Inflammatory macrophage treated with lipopolysaccharide for 1 hour (primary cell): ENCODE measurements at places on chromosomes 7 and 10.

DNA sequence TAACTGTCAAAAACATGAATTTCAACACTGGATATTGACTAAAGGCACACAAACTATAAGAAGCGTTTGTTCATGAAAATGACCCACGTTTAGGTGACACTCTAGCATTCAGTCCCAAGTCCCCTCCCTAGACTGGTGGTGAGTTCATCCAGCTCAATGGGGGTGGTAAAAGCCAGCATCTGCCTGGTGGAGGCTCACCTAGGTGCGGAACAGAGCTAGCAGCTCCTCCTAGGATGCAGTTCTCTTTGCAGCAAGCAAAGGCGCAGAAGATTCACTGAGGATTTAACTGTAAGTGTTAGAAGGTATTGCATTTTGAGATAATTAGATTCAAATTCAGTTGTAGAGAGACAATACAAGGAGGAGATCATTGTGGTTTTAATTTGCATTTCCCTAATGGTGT lies 87.6 kb downstream of the VSTM2A start:
- no peak for DNase-seq

DNA sequence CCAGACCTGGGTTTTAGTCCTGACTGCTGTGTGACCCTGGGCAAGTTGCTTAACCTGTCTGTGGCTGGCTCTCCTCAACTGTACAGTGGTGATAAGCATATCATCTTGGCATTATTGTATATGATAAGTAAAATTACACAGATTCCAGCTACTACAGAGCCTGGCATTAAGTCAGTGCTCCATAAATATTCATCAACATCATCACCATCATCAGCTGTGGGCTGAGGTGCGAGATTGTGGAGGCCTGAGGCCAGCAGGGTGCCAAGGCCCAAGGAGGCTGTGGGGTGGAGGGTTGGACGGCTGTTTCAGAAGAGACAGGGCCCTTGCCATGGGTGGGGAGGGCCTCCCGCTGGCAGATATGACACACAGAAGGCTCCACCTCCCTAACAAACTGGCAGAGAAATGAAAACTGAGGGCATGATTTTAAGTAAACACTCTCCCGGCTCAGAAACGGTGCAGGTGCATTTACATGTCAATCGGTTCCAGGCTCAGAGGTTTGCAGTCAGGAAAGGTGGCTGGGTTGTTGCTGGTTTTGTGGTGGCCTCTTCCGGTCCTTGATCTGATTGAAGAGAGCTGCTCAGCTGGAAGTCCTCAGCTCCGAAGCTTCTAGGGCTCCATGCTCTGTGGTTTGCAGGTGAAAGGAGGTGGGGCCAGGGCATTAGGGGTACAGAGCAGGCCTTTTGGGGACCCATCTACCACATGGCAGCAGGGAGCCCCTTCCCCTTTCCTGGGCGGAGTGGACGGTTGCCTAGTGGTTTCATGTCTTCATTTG lies 10.2 kb downstream of the CRYGN start:
- DNase-seq = no peak

DNA sequence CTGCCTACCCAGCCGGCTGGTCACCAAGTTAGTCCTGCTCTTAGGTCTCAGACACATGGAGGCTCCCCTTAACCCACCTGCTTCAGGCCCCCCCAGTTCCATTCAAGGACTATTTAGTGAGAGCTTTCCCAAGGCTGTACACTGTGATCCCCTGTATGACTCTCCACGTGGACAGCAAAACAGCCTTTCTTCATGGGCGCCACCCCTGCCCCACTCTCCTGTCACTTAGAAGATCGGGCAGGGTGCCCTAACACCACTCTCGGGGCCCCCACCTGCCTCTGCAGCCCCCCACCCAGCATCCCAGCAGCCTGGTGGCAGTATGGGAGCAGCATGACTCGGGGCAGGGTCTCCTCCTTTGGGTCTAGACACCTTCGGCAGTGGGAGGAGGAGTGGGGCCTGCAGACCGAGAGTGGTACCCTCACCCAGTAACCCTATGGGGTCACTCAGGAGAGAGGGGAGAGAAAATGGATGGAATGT lies 116.6 kb downstream of the PTPN20 start:
- no peak for DNase-seq

- DNase-seq = peak; percentile 43
Observed at GRCh38 chr10:68208424-68209042, 23.4 kb downstream of the ATOH7 start.

GRCh38 chr10:83617172-83617571 lies 522.1 kb upstream of the GHITM start:
- DNase-seq = no peak

DNA sequence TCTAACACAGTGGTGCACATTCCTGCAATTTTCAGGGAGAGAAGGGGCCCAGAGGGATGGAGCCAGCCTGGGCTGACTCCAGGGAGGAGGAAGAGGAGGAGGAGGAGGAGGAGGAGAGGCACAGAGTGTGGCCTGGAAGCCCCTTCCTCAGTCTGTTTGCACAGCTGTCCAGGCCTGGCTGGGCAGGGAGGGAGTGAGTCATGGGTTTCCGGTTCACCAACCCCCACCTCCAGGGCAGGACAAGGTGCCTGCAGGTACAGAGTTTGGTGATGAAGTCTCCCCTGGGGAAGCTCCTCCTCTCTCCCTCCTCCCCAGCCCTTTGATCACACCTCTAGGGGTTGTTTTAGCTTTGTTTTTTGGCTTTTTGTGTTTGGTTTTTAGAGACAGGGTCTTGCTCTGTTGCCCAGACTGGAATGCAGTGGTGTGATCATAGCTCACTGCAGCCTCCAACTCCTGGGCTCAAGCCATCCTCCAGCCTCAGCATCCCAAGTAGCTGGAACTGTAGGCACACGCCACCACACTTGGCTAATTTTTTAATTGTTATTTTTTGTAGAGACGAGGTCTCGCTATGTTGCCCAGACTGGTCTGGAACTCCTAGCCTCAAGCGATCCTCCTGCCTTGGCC lies 77.5 kb upstream of the CUX1 start:
- no peak for DNase-seq

GRCh38 chr7:146417176-146417575 lies 300.6 kb downstream of the CNTNAP2 start:
- DNase-seq = no peak

GRCh38 chr7:55086413-55087201 lies 67.8 kb downstream of the EGFR start:
- DNase-seq = no peak

DNA sequence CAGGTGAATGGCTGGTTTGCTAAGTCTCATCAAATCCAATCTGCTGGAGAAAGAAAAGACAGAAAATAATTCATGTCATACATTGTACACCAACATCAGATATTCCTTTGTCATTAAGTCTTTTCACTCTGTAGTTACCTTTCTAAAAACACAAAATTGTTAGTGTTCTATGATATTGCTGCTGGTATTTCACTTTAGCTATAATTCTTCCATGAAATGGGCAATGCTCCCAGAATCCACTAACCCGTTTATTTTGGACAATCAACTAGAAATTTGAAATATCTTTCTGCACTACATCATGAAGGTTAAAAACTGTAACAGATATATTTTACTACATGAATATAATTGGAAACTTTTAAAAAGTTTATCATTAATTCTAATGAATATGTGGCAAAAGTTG lies 181.3 kb downstream of the C7orf25 start:
- DNase-seq = no peak

DNA sequence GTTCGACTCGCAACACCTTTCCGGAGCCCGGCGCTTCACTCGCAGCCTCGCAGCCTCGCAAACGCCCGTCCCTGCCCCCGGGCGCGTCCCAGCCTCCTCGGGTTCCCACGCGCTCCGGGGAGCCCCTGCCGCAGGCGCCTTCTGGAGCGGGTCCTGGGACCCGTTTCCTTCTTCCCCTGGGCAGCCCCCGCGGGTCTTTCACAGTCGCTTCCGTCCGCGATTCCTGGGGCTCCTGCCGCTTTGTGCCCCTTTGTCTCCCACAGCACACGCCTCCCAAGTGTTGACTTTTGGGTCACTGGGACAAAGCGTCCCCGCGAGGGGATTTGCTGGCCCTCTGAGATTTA lies 140.7 kb downstream of the DYNC2I1 start:
- no peak for DNase-seq

DNA sequence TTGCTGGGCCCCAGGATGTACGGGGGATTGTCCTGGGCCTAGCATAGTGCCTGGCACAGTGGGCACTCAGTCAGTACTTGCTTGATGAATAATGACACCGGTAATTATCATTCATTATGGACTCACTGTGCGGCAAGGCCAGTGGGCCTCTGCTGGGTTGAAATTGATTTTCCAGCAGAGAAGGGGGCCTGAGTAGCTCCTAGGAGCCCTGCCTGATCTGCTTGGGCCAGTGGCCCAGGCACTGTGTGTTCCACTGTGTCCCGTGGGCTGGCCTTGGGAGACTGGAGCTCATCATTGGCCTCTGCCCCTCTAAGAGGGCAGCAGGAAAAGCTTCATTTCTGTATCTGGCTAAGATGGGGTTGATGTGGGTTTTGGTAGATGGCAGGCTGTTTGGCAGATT lies 1.4 kb downstream of the CHST3 start:
- DNase-seq = no peak

GRCh38 chr10:123848564-123849457 lies 42.8 kb downstream of the CPXM2 start:
- peak; percentile 5 for DNase-seq

DNA sequence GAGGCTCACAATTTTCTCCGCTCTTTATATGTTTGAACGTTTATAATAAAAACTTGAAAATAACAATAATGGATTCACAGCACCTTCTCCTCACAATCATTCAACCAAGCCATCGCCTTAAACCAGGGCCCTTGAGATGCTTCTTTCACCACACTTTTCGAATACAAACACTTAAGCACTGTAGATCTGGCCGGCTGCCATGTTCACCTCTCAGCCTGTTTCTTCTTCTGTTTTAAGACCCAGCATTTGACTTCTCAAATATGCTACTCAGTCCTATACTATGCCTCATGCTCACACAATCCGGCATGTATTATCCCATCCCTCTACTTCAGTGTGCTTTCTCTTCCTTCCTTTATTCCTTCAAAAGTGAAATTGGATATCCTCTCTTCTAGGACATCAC lies 280.6 kb downstream of the TFEC start:
- DNase-seq = no peak

DNA sequence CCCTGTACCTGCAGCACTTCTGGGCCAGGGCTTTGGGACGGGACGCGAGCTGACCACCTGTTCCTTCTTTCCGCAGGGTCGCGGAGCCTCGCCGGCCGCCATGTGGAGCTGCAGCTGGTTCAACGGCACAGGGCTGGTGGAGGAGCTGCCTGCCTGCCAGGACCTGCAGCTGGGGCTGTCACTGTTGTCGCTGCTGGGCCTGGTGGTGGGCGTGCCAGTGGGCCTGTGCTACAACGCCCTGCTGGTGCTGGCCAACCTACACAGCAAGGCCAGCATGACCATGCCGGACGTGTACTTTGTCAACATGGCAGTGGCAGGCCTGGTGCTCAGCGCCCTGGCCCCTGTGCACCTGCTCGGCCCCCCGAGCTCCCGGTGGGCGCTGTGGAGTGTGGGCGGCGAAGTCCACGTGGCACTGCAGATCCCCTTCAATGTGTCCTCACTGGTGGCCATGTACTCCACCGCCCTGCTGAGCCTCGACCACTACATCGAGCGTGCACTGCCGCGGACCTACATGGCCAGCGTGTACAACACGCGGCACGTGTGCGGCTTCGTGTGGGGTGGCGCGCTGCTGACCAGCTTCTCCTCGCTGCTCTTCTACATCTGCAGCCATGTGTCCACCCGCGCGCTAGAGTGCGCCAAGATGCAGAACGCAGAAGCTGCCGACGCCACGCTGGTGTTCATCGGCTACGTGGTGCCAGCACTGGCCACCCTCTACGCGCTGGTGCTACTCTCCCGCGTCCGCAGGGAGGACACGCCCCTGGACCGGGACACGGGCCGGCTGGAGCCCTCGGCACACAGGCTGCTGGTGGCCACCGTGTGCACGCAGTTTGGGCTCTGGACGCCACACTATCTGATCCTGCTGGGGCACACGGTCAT lies 13.3 kb downstream of the GPR146 start:
- DNase-seq = no peak

GRCh38 chr7:94472608-94473007 lies 37.0 kb upstream of the CASD1 start:
- no peak for DNase-seq
